ENCODE measurements at places on chromosomes 3 and 15.

DNA sequence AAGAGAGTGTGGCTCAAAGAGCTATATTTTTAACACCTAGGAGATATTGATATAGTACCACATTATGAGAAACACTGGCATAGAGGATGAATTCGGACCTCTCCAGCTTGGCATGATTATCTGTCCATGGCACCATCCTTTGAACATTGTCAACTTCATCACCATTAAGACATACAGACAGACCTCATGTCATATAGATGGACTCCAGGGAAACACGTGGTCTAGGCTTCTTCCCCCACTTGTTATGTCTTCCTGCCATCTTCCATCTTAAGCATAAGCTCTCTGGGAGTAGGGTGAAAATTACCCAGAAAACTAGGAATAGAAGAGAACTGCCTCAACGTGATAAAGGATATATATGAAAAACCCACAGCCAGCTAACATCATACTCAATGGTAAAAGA is 51.8 kb downstream of the OCA2 start:
- no peak for DNase-seq

- no peak for DNase-seq
Observed at GRCh38 chr3:61846488-61846887, 285.1 kb downstream of the PTPRG start.

GRCh38 chr15:92733090-92733933 is 77.7 kb upstream of the FAM174B start:
- DNase-seq = peak; percentile 25

- DNase-seq = no peak
Observed at GRCh38 chr3:138724443-138724842, 110.3 kb downstream of the PIK3CB start.

DNA sequence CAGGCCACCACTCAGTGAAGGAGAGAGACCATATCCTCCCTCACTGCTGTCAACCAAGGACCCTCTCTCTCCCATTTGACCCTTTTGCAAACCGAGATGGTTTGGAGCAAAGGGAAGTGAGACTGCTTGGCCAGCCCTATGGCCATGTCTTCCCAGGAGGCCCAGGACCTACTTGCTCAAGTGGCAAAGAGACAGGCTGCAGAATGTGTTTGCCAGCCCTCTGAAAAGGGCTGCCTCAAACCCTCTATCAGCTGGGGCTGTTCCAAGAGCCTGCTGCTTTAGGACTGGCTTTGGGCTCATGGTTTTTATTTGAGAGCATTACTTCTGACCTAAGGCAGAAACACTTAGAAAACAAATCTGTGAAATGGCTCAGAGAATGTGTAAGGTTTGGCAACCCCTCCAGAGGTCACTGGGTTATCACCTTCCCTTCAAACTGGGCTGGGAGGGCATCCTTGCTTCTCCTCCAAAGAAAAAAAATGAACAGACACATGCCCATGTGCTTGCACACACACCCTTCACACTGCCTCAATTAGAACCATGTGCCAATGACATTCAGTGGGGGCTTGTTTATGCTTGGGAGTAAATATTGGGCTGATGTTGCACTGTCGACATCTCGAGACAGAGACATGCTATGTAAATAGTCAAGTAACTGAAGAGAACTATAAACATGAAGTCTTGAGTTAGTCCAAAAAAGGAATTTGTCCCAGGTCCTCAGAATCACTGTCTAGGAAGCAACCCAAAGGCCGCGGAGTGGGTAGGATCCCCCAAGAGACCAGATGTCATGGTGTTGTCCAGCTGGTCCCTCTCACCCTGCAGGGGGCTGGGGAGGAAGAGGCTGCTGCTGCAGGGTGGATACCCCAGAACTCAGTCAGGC is 49.8 kb upstream of the CTDSPL start:
- DNase-seq = no peak

All from hematopoietic multipotent progenitor cell treated with erythropoietin and hydrocortisone succinate and interleukin-3 and kit ligand, for 8 days (in vitro differentiated cells).